Memory B cell (primary cell): ENCODE measurements at places on chromosomes 13 and 19.

DNA sequence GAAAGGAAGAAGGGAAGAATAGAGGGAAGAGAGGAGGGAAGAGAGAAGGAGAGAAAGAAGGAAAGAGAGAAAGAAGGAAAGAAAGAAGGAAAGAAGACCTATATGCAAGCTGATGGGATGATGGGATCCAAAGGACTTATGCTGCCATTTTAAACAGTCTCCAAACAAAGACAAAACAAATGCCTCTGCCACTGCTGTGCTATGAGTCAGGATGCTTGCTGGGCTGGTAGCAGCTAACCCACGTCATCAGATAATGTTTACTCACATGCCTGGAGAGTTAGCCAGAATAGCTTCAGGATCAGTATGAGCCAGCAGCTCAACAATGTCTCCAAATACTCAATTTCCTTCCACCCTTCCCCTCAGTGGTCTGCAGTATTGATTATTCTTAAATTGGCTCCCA, 12.0 kb upstream of the ZNF274 start:
- peaks cover 13% of the 10 kb centered on the region for H3K36me3 ChIP-seq
- H3K4me3 ChIP-seq, result no peak overlapping the region
- no peaks in the 10 kb centered on the region for H3K4me1 ChIP-seq

DNA sequence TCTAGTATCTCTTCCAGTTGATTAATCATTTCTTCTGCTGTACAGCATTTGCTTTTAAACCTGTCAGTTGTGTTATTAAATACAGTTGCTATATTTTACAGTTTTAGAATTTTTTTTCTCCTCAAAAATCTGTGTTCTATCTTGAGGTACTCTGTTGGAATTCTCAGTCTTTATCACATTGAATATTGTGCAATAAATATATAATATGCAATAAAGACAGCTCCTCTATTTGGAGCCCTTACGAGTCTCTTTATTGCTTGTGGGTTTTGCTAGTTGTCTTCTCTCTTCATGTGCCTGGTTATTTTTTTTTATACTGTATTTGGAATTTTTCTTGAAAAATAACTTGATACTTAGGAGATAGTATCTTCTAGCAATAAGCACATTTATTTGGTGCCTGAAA, 51.7 kb downstream of the CDK8 start:
- no peaks in the 10 kb centered on the region for H3K27me3 ChIP-seq
- H3K27ac ChIP-seq, result no peak overlapping the region
- no peak overlapping the region for H3K4me3 ChIP-seq
- DNase-seq, result no peak

GRCh38 chr13:67620665-67621064, 390.5 kb upstream of the PCDH9 start:
- no peak overlapping the region for H3K4me3 ChIP-seq
- no peaks in the 10 kb centered on the region for H3K4me1 ChIP-seq
- no peaks in the 10 kb centered on the region for H3K27me3 ChIP-seq
- H3K27ac ChIP-seq, result no peak overlapping the region
- DNase-seq, result no peak
- no peaks in the 10 kb centered on the region for H3K36me3 ChIP-seq

- H3K27me3 ChIP-seq, result peaks cover 20% of the 10 kb centered on the region
- no peaks in the 10 kb centered on the region for H3K4me1 ChIP-seq
- no peaks in the 10 kb centered on the region for H3K36me3 ChIP-seq
- H3K4me3 ChIP-seq, result peak overlapping the region; percentile 61
Observed at GRCh38 chr13:28493740-28494503, 1.0 kb downstream of the FLT1 start.

- no peaks in the 10 kb centered on the region for H3K4me1 ChIP-seq
- H3K27me3 ChIP-seq, result no peaks in the 10 kb centered on the region
- DNase-seq, result no peak
- no peaks in the 10 kb centered on the region for H3K36me3 ChIP-seq
Observed at GRCh38 chr13:20997301-20998161, 63.9 kb downstream of the LATS2 start.
